Activated T-cell treated with anti-CD3 and anti-CD28 coated beads, Interleukin-2, amount 50 U/mL, for 48 hours (primary cell): ENCODE measurements at places on chromosomes 16 and 17.
A peak's percentile ranks its signal among the peaks of the same experiment; 100 is the strongest.

GRCh38 chr16:75579281-75579834 lies 13.2 kb downstream of the GABARAPL2 start:
- DNase-seq: no peak

DNA sequence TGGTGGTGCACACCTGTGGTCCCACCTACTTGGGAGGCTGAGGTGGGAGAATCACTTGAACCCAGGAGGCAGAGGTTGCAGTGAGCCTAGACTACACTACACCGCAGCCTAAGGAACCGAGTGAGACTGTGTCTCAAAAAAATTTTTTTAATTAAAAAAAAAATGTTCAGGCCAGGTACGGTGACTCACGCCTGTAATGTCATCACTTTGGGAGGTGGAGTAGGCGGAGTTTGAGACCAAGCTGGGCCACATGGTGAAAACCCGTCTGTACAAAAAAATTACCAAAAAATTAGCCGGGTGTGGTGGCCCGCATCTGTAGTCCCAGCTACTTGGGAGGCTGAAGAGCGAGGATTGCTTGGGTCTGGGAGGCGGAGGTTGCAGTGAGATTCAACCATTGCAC lies 3.6 kb upstream of the FAM222B start:
- no peak for DNase-seq

GRCh38 chr17:37259030-37259735 lies 116.6 kb upstream of the C17orf78 start:
- no peak for DNase-seq

- DNase-seq: peak; percentile 35
Measured at GRCh38 chr17:58666858-58667267, 25.0 kb downstream of the TEX14 start.

GRCh38 chr17:53630115-53630514 lies 192.6 kb upstream of the KIF2B start:
- no peak for DNase-seq

DNA sequence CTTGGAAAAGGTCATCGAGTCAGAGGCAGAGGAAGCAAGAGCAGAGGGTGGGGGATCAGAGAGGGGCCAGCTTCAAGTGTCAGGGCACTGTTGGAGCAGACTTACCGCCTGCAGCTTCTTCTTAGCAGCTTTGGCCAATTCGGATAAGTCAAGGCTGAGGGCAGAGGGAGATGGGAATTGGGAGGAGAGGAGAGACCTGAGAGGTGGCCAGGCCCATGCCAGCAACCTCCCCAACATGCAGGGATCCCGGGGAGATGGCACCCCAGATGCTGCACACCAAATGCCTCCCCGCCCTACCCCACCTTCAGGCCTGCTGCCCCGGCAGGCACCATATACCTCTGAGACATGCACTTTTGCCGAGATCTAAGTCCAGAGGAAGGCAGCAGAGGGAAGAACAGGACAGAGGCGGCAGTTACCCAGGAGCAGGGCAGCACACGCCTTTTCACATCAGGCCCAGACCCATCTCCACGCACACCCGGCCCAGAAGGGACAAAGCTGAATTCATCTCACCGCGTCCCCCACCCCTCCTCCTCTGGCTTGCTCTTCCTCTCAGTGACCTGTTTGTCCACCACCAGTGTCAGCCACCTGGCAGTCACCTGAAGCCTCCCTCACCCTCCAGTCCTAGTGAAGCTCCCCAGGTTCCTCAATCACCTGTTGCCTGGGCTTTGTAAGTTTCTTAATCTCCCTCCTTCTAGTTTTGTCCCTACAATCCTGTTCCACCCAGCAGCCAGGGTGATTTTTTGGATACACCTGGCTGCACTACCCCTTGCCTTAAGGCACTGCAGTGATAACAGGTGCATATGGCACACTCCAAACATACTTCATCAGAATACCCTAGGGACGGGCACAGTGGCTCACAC lies 10.4 kb downstream of the TP53I13 start:
- DNase-seq: no peak

GRCh38 chr17:49067163-49067562 lies 65.4 kb upstream of the B4GALNT2 start:
- no peak for DNase-seq

DNA sequence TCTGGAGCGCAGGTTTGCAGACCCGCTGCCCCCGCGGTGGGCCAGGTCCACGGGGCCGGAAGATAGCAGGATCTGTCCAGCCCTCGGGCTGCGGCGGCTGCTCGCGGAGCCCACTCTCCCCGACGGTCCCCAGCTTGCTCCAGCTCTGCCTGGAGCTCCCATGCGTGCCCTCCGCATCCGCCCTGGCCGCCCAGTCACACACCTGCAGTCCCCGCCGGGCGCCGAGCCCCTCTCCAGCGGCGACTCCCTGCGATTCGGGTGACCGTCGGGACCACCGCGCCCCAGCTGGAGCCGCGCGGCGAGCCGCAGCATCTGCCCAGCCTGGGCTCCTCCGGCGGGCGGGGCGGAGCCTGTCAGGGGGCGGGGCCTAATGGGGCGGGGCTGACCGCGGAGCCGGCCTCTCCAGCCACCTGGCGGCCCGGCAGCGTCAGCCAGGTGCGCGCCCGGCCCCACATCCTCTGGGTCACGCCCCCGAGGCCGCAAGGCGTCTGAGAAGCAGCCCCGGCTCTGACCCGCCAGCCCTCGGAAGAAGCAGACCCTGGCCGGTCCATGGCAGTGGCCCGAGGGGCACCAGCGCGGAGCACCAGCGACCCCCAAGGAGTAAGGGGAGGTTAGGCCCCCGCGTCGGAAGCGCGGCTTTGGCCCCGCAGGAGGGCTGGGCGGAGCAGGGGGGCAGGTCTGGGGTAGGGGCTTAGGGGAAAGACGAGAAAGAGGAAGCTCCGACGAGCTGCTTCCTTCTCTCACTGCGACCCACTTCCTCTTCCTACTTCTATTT lies at the start of gene PIK3R5:
Gene PIK3R5, minus strand, starts transcription at position 314 of the 775 bp plus-strand sequence. CDS start 54,213 bp downstream, outside the sequence.
- peak; percentile 86 for DNase-seq

DNA sequence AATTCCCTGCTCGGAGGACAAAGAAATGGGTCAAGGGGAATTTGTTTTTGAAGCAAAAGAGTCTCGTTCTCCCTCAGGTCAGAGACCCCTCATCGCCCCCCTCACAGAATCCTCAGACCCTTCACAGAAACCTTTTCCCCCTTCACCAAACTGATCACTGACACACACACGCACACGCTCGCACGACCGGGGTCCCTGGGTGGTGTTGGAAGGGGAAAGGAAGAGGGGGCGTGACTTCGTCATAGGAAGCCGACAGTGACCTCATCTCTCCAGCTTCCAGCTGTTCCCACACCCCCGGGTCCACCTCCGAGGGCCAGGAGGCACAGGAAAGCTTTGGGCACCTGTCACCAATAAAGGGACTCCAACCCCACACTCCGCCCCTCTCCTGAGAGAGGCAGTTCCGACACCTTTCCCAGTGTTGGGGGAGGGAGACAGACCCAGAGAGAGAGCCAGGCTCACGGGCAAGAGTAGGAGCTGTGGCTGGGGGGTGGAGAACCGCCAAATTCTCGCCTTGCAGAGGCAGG lies 1.2 kb downstream of the ASGR1 start:
- no peak for DNase-seq

DNA sequence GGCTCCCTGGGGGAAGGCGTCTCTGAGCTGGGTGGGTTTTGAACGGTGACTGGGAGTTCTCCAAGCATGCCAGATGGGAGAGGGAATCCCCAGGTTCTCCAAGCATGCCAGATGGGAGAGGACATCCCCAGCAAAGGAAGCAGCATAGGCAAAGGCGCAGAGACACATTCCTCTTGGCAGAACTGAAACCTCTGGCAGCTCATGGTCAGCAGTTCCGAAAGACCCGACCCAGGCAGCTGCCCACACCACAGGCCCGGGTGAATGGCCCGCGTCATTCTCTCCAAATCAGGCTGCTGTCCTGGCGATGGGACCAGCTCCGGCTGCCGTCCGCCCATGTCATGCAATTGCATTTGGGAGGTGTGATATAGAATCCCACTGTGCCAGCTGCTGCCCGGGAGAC lies 8.0 kb downstream of the ZNF469 start:
- no peak for DNase-seq

DNA sequence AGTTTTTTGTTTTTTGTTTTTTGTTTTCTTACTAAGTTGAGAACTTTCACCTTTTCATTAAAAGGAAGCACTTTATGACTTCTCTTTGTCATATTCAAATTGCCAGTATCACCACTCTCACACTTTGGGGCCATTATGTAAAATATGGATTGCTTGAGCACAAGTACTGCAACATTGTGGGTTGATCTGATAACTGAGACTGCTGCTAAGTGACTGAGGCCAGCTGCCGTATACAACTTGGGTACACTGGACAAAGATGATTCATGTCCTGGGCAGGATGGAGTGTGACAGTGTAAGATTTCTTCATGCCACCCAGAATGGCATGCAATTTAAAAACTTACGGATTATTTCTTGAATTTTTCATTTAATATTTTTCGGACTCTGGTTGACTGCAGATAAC lies 7.8 kb downstream of the TTC19 start:
- DNase-seq: no peak

DNA sequence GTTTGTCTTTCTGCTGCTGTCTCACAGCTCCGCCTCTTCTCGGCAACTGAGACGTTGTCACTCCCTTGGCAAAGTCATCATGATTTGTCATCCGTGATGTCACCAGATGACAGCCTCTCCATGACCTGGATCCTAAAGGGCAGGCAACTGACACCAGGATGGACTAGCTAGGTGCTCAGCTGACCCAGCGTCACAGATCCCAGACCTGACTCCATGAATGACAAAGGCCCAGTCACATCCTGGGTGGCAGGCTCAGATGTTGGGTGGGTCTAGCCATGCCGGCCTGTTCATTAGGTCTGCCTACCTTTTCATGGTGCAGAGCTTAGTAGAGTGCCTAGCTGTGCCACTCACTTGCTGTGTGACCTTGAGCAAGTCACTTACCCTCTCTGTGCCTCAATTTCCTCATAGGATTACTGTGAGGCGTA lies 3.8 kb upstream of the TMEM238L start:
- no peak for DNase-seq

- no peak for DNase-seq
Measured at GRCh38 chr17:29640413-29640812, 17.7 kb upstream of the CORO6 start.

- DNase-seq: no peak
Measured at GRCh38 chr16:1917665-1918350, 407 bp downstream of the HS3ST6 start.

DNA sequence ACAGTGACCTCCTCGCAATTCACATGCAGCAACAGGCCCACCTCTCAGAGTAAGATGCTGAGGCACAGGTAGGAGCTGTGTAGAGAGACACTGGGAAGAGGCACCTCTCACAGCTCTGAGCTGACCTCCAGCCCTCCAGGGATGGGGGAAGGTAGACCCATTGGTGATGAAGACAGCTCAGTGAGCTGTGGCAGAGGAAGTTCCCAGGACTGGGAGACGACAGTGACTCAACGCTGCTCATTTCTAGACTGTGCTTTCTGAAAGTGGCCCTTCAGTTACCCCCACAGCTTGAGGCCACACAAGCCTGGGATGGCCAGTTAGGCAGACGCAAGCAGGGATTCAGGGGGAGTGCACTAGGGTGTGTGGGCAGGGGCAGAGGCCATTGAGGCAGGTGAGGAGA lies 2073.2 kb downstream of the TP53TG3F start:
- DNase-seq: no peak

GRCh38 chr17:78817123-78817522 lies 23.5 kb downstream of the USP36 start:
- peak; percentile 75 for DNase-seq

DNA sequence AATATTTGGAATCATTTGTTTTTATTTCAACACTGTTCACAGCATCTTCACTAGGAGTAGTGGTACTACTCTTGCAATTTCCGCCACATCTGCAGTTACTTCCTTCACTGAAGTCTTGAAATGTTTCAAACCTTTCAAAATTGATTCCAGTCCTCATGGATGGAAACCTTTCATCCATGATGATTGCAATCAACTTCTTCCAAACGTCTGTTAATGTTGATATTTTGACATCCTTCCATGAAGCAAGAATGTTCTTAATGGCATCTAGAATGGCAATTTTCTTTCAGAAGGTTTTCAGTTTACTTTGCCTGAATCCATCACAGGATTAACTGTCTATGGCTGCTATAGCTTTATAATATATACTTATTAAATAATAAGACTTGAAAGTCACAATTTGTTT lies 736.8 kb upstream of the CA10 start:
- DNase-seq: no peak
